K562 (cell line): ENCODE measurements at places on chromosomes 7 and 10. TPM values are rescaled to one million over a fixed set of nuclear protein-coding genes. Genes with fewer than 3 reads are reported as not detected.

DNA sequence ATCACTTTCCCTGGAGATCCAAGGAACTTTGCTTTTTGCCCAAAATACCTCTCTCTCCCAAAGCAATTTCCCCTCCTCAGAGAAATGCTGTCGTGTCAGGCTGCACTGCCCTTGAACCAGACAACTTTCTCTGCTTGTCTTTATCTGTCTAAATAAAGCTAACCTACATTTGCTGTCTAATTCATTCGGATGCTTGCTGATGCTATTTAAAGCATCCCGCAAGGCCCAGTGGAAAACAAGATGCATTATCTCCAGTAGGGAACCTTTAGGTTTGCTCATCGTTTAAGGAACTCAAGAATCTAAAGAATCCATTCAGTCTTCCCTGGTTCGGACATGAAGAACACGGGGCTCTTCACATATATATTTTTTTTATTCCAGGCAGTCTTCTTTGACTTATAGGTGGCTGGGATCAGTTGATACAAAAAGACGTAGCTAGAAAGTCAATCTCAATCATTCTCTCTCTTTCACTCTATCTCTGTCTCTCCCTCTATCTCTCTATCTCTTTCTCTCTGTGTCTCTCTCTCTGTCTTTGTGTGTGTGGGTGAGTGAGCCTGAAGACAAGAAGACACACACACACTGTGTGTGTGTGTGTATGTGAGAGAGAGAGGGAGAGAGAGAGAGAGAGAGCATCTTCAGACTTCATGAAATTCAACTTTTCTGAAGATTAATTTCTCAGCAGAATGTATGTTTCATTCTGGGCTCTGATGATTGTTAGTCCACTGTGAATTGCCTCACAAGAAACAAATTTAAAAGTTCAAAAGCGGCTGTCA, 92.8 kb upstream of the MKLN1 start:
- DNase-seq = no peak

GRCh38 chr10:121058082-121058481, 206.9 kb downstream of the WDR11 start:
- DNase-seq = no peak

- DNase-seq = no peak
Observed at GRCh38 chr10:131176907-131177306, 134.6 kb downstream of the TCERG1L start.

DNA sequence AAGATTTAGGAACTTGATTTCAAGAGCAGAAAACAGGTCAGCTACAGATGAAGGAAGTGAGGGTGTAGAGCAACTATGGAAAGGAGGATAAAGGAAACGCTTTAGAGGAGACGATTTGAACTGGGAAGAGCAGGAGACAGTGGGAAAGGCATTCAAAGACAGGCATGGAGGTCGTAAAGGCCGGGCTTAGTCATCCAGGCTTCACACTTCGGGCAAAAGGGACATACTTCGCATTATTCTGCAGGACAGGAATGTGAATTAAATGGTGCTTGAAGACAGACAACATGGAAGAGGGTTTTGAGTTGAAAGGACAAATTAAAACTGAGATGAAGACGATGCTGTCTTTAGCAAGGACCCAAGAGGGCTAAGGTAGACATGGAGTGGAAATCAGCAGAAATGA, 8.1 kb downstream of the FAM171A1 start:
- no peak for DNase-seq

DNA sequence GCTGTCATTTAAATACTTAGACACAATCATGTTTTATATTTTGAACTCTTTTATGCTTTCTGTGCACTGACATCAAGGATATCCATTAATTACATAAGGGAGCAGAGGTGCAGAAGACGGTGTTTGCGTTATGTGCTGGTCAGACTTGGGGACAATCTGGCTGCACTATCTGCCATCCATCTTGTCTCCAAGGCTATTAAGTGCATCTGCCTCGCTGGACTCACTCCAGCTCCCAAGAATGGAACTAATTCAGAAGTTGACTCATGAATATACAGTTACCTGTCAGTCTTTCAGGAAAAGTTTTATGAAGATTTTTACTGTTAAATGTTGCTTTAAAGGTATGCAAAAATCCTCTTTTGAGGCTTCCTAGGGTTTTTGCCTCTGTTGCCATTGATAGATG, 391.0 kb downstream of the SUGCT start:
- DNase-seq = no peak

SPDYE5 gene
- total RNA-seq = 0.09 TPM in 1 of 2 replicates, not detected in the other

GRCh38 chr7:27995228-27995627, 185.4 kb downstream of the JAZF1 start:
- no peak for DNase-seq

DNA sequence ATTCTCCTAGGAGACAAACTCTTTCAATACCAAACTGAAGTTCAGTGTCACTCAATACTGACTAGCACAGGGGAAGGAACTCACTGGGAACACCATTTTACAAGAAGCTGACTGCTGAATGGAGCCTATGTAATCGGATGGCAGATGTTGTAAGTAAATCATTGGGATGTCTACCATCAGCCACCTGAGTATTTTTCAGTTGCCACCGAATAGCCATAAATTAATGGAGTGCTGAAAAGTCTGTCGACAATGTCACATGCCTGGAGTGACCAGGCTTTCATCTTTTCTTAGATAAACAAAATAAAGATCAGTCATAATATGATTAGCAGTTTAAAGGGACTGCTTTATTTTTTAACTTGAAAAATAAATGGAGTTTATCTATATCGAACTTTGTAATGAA, 145.9 kb upstream of the SEMA3E start:
- no peak for DNase-seq

PTPN20 gene
- total RNA-seq = not detected in 2 replicates

DNA sequence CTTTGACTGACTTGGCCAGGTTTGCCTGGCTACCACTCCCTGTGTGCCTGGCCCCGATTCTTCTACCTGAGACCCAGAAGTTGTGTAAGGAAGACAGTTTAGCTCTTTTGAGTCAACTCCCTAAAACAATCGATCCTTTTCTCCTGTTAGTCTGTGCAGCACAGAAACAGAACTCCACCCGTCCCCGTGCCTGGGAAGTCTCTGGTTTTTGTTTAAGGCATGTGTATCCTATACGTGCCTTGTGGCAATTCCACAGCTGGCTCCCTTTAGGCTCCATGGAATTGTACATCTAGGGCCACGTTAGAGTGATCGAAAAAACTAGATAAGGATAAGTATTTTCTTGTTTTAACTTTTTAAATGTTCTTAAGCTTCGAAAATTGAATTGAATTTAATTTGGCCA, 131.6 kb downstream of the BICC1 start:
- DNase-seq = no peak

HGF gene
- total RNA-seq = 0.02 and 0.11 TPM in 2 replicates

CALML3 gene
- total RNA-seq = not detected in 2 replicates

GRCh38 chr7:124959676-124960075, 30.1 kb upstream of the POT1 start:
- no peak for DNase-seq

POLR1F gene
- total RNA-seq = 27.0 and 31.5 TPM in 2 replicates

- DNase-seq = no peak
Observed at GRCh38 chr7:120567204-120567603, 290.7 kb downstream of the TSPAN12 start.

MRC1 gene
- 0.18 and 0.20 TPM in 2 replicates for total RNA-seq

- DNase-seq = peak; percentile 59
Observed at GRCh38 chr7:138885383-138886147, 87.6 kb upstream of the ATP6V0A4 start.

DNA sequence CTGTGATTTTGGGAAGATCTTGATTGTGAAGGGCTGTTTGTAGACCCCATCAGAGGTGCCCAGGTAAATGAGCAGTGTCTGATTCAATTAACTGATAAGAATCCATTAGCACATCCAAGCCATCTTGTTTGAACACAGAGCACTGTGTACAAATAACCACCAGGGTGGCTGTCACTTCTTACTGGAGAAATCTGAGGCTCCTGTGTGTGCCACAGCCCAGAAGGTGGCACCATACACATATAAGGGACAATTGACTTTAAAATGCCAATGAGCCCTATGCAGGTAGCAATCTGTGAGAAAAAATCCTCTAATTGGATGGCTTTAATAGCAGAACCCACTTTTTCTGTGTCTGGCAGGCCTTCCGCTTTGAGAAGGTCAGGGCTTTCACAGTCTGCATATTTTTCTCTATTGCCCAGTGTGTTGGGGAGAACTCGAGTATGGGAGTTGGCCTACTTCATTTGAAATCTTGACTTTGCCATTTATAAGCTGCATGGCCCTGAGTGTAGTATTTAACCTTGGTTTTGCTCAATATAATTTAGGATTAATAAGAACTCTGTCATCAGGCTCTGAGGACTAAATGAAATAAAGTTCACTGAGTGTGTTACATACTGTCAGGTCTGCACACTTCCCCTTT, 517.4 kb downstream of the CCSER2 start:
- no peak for DNase-seq

HABP2 gene
- total RNA-seq = 0.07 and 0.09 TPM in 2 replicates

- DNase-seq = no peak
Observed at GRCh38 chr7:3117488-3118231, 74.0 kb upstream of the CARD11 start.

GRCh38 chr10:100186253-100187212, 704 bp upstream of the ERLIN1 start:
- DNase-seq = peak; percentile 41

C10orf88 gene
- total RNA-seq = 6.5 and 7.8 TPM in 2 replicates

TLX1 gene
- total RNA-seq = 0.33 and 0.47 TPM in 2 replicates

DNA sequence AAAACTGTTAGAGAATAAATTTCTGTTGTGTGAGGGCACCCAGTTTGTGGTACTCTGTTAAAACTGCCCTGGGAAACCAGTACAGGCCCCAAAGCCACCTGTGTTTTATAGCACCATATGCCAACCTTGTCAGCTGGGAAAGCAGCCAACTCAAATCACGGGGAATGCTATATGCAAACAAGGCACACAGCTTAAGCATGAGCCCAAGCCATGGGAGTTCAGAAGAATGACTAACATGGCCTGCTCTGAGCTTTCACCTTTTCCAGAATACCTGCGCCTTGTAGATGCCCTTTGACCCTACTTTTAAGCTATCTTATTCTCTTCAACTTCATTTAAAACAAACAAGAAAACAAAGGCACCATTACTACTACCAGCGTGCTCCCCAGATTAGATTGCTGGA, 5.5 kb upstream of the SLC25A13 start:
- no peak for DNase-seq

MRLN gene
- total RNA-seq = not detected in 2 replicates

DNA sequence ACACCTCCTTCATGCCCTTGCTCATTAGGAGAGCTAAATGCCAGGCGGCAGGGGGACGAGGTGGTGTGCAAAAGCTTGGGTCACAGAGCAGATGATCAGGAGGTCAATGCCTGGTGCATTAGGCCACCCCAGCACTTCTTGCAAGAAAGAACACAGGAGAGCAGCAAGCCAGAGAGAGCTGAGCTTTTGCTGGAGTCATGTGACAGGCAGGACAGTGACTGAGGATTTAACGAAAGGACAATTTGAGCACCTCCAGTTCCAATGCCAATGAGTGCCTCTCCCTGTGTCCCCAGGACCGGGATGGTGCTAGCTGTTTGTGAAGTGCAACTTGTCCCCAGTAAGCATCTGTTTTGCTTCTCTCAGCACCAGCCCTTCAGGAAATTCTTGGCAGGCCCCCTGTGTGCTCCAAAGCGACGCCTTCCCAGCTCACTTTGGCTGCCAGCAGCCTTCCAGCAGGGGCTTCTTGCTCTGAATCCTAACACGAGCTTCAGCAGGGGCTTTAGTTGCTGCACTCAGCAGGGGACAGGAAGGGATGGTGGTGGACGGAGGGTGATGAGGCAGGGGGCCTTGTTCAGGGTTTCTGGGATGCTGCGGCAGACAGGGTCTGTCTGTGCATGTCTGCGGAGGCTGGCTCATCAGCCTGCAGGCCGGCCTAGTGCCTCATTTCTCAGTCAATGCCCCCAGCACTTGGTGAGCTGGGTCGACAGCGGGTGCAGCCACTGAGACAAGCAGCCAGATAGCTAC, 368.1 kb downstream of the RPS24 start:
- no peak for DNase-seq

GRCh38 chr7:123440101-123440548, 94.3 kb downstream of the IQUB start:
- no peak for DNase-seq

- no peak for DNase-seq
Observed at GRCh38 chr10:21985541-21985940, 18.0 kb downstream of the DNAJC1 start.

GRCh38 chr7:49563693-49564378, 209.6 kb upstream of the VWC2 start:
- DNase-seq = no peak

DNA sequence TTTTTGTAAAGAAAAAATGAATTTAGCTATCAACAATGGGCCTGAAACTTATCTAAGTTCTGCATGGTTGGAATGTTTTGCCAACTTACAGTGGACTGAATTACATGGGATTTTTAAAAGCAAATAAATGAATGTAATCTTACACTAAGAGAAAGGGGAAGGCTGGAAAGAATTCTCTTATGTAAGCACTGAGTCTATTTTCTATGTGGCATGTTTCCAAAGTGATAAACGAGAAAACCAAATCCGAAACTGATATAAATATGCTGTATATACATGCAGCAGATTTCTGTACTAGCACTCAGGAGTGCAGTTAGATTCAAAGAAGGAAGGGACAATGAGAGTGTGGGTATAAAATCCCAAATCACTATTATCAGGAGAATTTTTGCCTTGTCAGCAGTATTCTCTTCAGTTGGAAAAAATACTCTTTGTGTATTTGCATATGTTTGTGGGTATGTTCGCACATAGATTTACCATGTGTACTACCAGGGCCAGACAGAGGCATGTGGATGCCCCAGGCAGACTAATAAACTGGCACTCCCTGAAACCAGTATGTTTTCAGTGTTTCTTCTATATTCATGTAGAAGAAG, 334.3 kb upstream of the SEMA3D start:
- DNase-seq = no peak

GIMAP4 gene
- 0.16 and 0.42 TPM in 2 replicates for total RNA-seq

DNA sequence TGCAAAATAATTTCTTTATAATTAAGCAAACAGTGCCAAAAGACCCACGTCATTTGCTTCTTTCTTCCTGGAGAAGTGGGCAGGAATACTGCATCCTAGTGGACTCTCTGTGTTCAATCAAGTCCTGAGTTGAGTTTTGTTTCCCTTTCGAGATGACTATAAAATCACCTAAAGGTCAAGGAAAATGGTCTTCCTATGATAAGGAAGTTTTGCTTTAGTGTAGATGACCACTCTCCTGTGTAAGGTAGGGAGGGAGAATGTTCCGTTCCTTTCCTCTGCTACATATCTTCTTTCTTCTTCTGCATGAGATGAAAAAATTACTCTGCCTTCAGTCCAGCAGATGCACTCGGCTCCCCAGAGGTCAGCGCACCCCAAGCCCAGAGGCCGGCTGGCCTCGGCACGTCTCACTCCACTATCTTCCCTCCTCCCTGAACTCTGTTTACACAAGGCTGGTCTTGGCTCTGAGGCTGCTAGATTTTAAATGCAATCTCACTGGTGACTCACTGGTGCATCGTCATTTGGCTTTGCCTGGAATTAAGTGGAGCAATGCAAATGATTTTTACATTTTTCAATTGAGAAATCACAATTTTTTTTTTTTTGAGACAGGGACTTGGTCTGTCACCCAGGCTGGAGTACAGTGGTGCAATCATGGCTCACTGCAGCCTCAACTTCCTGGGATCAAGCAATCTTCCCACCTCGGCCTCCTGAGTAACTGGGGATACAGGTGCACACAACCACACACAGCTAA, 18.6 kb upstream of the VDAC2 start:
- DNase-seq = peak; percentile 89

FGF8 gene
- total RNA-seq = 0.29 and 0.31 TPM in 2 replicates

- DNase-seq = no peak
Observed at GRCh38 chr10:125025341-125025740, 83.4 kb downstream of the ZRANB1 start.

RPA3 gene
- total RNA-seq = 116 and 124 TPM in 2 replicates
